Stimulated activated CD4-positive, alpha-beta T cell treated with anti-CD3 and anti-CD28 coated beads, Interleukin-15, amount 100 ng/mL, for 48 hours (primary cell): ENCODE measurements at places on chromosomes 6 and 20.

DNA sequence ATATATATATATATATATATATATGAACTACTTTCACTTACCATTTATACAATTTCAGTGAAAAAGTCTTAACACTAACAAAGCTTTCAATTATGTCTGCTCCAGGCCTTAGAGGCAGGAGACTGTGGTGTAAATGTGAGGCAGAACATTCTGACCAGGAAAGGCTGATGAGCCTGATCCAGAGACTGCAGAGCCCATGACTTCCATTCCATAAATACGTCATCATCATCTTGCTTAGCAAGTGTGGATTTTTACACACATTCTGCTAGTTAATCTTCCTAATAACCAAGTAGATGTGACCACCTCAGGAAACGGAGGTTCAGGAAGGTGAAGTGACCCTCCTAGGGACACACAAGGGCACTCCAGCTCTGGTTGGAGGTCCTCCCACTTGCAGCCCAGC is 14.9 kb downstream of the TRERF1 start:
- no peak for DNase-seq

DNA sequence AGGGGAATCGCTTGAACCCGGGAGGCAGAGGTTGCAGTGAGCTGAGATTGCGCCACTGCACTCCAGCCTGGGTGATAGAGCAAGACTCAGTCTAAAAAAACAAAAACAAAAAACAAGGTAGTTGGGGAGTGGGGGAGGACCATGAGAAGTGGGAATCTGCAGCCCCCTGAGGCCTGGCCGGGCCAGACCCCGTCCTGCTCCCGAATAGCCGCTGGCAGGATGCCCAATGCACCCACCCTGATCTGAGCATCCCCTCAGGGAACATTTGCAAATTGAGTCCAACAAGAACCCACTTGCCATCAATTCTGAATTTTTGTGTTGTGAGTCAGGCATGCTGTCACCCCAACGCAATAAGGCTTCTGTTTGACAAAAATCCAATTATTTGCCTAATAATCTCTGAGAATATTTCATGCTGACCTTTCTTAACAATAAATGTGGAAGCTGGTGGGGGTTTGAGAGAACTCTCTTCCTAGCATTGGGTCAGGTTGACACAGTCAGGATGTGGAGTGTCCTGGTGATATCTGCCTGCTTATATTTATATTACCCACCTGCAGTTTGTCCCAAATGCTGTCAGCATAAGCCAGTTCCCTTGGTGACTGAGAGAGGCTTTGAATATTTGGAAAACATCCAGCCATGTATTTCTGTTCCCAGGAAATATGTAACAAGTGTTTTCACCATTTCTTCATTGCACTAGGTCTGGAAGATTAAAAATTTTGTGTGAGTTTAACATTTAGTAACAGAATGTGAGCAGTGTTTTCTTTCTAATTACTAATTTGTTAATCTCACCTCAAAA is 28.4 kb upstream of the FRMD1 start:
- DNase-seq = no peak

GRCh38 chr20:62137478-62138203 is 5.6 kb downstream of the PSMA7 start:
- no peak for DNase-seq

- DNase-seq = no peak
Measured at GRCh38 chr6:87095087-87095509, at the start of gene CGA. Gene CGA (minus strand): TSS chr6:87095106. CDS start chr6:87088200, 6,906 bp downstream.

- DNase-seq = no peak
Measured at GRCh38 chr20:401682-402495, 6.2 kb upstream of the RBCK1 start.

DNA sequence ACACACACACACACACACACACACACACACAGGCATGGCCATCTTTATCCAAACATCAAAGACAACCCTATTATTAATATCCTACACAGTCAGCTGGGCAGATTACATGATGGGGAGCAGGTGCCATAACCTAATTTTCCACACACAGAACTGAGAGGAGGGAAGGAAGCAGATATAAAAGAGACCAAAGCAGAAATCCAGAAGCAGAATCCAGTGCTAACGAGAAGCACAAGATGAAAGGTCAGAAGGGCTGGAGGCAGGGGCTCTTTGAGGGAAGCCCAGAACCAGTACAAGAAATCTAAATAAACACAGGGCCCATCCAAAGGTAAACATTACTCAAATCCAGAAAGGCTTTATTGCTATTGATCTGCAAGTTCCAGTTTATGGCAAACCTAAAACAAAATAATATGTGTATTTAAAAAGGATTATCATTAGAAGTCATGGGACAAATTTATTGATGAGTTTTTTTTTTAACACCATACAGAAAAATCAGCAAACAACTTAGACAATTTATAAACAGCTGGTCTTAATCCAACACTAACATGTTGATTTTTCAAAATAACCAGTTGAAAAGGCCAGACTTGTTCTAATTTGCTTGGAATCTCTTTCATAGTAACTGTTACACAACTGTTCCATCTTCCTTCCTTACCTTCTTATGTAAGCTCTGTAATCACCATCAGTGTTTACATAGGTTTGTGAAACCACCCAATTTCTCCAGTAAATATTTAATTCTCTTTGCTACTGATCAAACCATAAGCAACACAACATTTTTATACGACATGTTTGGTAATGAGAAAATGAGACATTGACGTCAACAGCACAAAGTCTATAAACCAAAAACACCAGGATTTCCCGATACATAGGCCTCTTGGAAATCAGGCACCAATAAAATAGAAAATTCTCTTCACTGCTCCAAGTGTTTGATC is 34.2 kb downstream of the SLC23A2 start:
- DNase-seq = no peak

DNA sequence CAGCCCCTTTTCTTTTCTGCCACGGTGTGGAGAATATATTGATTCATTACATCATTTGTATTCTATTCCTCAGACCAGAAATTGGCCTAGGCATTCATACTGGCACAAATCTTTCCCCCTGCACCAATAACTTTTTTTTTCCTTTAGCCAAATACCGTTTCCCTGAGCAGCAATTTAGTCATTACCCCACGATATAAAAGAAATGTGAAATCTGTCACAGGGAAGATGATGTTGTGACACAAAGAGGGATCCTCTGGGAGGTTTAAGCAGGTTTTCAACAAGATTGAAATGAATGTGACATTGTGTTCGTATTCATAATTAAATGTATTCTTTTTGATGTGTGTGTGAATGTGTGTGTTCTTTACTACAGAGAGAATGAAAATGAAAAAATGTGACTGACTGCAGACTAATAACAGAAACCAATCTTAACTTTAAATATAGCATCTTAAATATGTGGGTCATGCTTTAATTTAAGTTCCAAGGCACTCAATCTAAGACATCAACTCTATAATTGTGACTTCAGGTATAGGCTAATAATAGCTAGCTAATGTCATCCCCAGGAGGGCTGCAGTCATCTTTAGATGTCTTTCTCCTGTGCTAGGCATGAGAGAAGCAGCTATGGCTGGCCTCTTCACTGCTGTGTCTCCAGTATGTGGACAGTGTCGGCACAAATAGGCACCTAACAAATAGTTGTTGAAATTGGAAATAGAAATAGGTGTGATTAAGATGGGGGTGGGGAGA is 177.7 kb downstream of the BTBD3 start:
- DNase-seq = no peak

DNA sequence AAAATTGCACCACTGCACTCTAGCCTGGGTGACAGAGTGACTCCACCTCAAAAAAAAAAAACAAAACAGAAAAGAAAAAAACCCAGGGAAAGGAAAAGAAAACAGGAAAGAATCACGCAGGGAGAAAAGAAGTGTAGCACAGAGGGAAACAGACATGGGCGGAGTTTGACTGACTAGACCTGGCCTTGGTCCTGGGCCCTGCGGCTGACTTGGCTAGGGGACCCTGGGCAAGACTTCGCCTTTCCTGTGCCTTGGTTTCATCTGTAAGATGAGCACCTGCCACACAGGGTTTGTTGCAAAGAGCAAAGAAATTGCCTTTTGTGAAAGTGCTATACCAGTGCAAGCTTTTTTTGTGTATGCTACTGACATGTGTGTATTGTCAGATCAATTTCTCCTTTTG is 71.3 kb upstream of the KCNG1 start:
- no peak for DNase-seq

GRCh38 chr6:89118931-89119330 is 1.1 kb upstream of the SRSF12 start:
- DNase-seq = no peak

DNA sequence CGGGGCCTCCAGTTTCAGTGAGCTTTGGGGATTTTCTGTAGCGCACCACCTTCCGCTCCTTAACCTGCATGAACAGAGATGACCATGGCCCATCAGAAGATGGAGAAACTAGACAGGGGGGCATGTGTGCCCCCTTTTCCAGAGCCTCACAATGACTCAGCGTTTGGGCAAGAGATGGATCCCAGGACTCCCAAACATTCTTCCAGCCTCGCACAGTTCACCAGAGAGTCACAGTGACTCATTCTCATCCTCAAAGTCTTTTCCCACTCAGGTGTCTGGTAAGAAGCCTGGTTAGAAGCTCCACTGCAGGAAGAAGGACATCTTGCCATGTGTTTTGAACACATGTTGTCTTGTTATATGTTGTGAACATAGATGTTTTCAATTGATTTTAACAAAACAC is 76.2 kb upstream of the FRMD1 start:
- DNase-seq = no peak

GRCh38 chr20:17495826-17496225 is 35.4 kb downstream of the BFSP1 start:
- no peak for DNase-seq

GRCh38 chr6:160378882-160379281 is 30.7 kb downstream of the SLC22A3 start:
- no peak for DNase-seq

- DNase-seq = no peak
Measured at GRCh38 chr6:15386756-15387112, 140.9 kb downstream of the JARID2 start.

DNA sequence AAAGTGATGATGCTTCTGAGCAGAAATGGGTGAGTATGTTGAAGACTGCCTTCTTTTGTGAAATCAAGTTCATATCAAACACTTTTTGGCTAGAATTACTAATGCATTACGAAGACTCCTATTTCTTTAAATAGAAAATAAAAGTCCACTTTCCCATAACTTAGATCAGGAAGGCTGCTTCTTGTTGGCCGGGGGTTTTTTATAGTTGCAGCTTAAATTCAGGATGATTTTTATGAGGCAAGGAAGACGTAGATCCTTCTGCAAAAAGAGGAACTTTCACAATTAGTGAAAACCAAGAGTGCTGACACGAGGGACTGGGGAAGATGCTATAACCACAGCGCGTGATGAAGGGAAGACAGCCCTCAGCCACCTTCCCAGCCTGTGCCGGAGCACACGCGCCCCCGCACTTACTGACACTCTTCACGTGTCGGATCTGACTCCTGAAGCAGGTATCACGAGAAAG is 206.1 kb upstream of the PRDM1 start:
- peak; percentile 28 for DNase-seq

GRCh38 chr6:167275001-167275400 is 16.1 kb upstream of the UNC93A start:
- DNase-seq = no peak

DNA sequence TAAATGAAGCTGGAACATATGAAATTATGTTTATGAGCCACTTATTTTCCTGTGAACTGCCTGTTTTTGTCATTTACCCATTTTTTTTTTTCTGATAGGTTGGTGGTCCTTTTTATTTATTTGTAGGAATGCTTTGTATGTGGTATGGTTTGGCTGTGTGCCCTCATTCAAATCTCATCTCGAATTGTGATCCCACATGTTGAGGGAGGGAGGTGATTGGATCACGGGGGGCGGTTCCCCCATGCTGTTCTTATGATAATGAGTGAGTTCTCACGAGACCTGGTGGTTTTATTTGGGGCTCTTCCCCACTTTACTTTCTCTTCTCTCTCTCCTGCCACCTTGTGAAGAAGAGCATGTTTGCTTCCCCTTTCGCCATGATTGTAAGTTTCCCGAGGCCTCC is 77.3 kb downstream of the CDH26 start:
- no peak for DNase-seq

DNA sequence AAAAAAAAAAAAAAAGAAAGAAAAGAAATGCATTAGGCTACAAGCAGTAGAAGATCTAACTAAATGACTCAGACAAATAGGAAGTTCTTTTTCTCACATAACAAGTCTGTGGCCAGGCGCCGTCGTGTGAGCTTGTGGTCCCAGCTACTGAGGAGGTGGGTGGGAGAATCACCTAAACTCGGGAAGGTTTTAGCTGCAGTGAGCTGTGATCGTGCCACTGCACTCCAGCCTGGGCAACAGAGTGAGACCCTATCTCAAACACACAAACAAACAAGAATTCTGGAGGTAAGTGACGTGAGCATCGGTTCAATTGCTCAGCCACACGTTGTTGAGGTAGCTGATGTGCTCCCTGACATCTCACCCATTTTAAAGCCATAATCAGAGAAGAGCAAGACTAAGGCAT is 37.9 kb upstream of the SLC23A2 start:
- no peak for DNase-seq

DNA sequence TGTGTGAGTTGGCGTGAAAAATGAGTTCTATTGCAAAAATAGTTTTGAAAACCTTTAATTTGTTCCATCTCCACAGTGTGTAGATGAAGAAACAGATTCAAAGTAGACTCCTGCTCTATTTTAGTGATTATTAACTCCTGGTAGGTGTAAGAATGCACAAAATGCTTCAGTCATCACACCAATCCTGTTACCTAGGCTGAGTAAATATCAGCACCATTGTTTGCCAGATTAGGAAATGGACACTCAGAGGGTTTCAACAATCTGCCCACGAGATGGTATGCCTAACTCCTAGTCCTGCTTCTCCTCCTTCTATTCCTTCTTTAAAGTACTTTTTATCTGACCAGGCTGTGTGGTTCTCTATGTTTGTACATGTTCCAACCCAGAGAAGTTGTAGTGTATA is 108.9 kb upstream of the AHI1 start:
- no peak for DNase-seq

GRCh38 chr6:144160431-144161005 is 10.2 kb downstream of the STX11 start:
- DNase-seq = no peak

DNA sequence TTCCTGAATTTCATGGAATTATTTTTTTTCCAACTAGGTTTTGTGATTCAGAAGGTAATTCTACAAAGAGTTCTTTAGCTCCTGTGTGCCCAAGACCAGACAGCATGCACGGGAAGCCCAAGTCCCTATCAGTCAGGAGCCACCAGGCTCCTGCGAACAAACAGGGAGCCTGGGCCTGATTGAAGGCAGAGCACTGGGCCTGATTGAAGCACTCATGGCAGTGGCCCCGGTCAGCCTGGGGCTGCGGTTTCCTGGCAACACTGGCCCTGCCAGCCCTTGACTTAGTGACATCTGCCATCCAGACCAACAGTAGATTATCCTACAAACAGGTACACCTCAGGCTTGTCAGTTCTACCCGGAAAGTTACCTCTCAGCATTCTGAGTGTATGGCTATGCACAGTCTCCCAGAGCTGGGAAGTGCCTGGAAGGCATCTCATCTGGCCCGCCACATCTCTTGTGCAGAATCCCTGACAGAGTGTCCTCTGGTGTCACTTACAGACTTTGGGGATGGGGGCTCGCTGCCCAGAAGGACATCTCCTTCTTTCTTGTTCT is 133.8 kb downstream of the VEGFA start:
- DNase-seq = no peak

GRCh38 chr20:50312682-50313521 is 122.3 kb downstream of the CEBPB start:
- no peak for DNase-seq
